Cortex of kidney (tissue), 1 donor: ENCODE measurements at places on chromosomes 2 and 18.

DNA sequence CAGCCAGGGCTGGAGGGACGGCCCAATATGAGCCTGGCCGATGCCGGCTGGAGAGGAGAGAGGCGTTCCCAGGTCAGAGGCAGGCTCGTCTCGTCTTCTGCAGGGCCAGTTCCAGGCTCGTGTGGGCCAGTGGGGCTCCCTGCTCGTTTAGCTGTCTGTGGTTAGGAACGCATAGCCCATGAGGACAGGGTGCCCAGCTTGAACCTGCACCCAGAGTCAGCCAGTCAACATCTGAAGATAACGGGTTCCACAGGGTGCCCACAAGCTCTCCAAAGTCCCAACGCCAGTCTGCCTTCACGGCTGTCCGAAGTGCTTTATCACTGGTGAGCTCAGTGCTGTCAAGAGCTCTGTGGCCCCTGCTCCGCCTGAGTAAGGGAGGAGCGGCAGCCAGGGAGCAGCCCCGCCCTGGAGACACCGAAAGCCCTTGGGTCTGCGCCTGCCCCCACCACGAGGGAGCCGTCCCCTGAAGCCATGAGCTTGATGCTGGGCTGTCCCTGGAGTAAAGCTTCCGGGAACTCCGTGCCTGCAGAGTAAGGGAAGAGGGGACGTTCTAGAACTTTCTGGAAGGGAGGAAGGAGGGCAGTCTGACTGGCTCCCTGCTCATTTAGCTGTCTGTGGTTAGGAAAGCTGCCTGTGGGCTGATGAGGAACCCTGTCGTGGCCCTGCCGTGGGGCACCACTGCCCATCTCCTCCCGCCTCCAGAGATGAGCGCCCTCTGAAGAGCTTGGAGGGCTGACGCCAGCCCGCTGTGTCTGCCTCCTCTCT is 2.7 kb upstream of the HSBP1L1 start:
- DNase-seq: no peak

DNA sequence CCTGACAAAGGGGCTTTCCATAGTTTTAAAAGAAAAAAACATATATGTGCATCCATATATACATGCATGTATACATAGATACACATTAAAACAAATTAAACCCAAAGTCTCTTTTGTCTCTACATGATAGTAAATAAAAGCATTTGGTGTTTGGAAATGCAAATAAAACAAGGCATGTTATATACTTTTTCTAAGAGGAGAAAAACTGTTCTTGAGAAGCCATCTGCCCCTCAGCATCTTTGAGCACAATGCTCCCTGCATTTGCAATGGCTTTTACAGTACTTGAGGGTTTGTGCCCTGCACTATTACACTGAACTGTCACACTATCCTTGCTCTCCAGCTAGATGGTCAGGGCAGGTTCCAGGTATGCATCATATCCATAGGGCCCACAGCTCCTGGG is 210.2 kb downstream of the L3MBTL4 start:
- no peak for DNase-seq

GRCh38 chr2:14896330-14897030 is 264.0 kb downstream of the LRATD1 start:
- no peak for DNase-seq

GRCh38 chr2:156470975-156471583 is 34.9 kb downstream of the GPD2 start:
- DNase-seq: no peak

DNA sequence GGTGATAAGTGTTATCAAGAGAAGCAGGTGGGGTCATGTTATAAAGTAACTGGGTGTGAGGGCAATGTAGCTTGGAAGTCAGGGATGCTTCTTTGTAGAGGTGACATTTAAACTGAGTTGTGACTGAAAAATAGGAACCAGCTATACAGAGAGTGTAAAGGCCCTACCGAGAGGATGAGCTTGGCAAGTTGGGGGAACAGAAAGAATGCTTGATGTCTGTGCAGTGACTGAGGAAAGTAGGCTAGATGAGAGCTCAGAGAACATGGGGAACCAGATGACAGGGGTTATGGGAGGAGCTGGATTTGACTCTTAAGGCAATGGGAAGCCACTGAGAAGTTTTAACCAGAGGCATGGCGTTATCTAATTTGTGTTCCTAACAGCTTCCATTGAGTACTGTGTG is 115.3 kb downstream of the DOCK10 start:
- DNase-seq: no peak

GRCh38 chr2:88481691-88482336 is 29.3 kb upstream of the FOXI3 start:
- no peak for DNase-seq

- DNase-seq: no peak
These were observed 17.4 kb downstream of the FBLN7 start for GRCh38 chr2:112155331-112156151.

GRCh38 chr18:574149-574860 is 5.9 kb upstream of the CETN1 start:
- no peak for DNase-seq

GRCh38 chr18:10015941-10016819 is 102.4 kb downstream of the VAPA start:
- no peak for DNase-seq

DNA sequence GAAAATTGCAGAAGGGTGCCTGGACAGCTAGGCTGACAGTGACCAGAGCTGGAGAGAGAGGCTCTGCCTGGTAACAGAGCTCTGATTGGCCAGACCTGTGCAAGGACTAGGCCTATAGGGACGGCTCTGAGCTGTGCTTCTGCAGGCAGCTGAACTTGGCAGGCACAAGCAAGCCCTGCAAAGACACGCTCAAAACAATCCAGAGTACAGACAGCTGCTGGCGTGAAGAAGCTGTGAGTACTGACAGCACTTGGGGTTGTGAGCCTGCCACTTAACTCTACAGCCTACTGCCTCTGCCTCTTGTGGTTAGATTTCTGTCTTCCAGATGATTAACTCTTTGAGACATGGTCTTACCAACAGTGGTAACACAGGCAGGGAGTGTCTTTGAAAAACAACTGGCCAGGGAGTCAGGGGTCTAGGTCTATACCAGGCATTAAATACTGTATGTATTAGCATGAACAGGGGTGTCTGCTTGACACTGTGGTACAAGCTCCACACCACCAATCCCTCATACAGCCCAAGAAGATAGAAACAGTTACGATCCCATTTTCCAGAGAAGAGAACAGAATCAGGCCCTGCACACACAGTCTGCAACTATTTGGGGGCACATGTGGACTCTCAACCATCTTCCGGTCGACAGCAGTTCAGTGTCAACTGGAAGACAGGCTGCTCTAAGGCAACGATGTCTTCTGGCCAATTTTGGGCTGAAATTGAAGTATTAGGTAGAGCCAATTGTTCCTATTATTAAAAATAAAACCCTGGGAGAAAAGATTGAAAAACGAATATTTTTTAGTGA is 568.4 kb downstream of the TNS1 start:
- no peak for DNase-seq

DNA sequence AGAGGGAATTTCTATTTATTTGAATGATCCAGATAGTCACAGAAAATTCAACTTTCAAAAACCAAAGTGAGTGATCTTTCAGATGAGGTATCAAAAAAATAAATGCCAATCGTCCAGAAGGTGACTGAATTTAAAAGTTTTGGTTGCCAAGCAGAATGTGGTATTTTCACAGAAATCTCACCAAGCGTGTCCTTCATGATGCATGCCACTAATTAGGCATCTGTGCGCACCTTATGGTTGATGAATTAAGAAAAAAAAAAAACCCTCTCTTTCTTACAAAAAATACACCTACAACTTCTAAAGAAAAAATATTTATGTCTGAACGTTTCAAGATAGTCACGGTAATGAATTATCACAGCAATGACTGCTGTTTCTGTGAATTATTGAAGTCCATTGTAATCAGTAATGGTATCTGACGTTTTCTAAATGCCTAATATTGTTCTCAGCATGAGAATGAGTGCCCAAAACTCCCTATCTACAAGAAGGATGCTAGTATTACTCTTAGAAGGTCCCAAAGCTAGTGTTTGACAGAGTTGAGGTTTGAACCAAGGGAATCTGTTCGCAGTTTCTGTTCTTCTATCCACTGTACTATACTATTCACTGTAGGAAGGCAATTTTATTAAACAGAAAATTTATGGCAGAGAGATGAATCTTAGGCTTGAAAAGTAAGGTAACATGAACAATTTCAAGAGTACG is 219.6 kb upstream of the NETO1 start:
- no peak for DNase-seq

DNA sequence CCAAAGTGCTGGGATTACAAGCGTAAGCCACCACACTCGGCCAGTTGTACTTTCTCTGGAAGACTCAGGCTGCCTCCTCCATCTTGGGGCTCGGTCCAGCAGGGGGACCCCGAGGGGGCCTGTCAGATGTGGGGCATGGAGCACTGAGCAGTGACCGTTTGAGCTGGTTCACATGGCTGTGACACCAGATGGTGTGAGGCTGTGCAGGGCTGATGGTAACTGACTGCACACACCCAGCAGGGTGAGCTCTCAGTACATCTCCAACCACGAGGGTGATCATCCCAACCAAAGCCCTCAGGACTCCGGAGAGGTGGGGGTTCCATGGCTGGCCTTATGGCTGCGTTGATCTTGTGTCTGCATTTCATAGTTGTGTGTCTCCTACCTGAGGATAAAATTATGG is 63.4 kb downstream of the FAM168B start:
- DNase-seq: no peak

DNA sequence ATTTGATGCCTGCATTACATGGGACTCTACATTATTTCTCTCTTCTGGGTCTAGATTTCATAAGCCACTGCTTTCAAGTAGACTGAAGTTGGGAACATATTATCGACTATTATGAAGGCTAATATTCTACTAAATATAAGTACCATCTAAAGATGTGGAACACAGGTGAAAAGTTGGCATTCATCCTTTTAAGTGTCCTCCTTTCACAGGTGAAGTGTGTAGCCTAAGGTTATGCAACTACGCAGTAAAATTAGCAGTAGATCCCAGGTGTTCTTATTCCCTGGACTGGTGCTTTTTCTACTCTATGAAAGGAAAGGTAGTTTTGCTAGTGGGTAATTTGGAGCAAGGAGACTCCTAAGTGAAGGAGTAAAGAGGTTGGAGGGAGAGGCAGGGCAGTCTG is 88.2 kb upstream of the DPP10 start:
- no peak for DNase-seq

GRCh38 chr2:96491860-96492497 is 13.2 kb downstream of the NEURL3 start:
- no peak for DNase-seq

DNA sequence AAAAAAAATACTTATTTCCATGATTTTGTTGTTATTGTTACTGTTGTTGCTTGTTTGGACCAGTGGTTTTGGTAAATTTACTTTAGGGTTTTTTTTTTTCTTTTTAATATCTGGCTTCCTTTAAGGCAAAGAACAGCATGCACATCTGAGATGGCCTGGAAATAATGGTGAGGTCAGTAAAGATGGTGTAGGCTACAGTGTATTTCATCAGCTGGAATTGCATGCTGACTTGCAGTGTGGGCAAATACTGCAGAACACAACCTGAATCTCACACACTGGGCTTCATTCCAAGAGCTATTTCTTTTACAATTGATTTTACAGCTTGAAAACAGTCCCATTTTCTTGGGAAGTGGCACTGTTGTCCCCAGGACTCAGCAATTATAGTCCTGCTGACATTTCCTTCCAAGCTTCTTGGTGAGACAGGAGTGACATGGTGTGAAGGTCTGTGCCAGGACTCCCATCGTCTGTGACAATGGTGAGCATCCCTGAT is 376.1 kb upstream of the SOX11 start:
- DNase-seq: no peak

- DNase-seq: no peak
These were observed 227.7 kb downstream of the LRRTM4 start for GRCh38 chr2:77294474-77294873.

- no peak for DNase-seq
These were observed 470.7 kb upstream of the ZEB2 start for GRCh38 chr2:144990661-144991060.

- no peak for DNase-seq
These were observed 21.0 kb upstream of the PDE1A start for GRCh38 chr2:182447863-182448262.

- no peak for DNase-seq
These were observed 277.0 kb upstream of the MAP2 start for GRCh38 chr2:209146682-209147320.

- no peak for DNase-seq
These were observed 30.2 kb downstream of the LONRF2 start for GRCh38 chr2:100292022-100292580.

GRCh38 chr2:79734518-79734917 is 221.7 kb downstream of the CTNNA2 start:
- no peak for DNase-seq

- no peak for DNase-seq
These were observed 146.8 kb downstream of the SEPTIN10 start for GRCh38 chr2:109466674-109467575.

DNA sequence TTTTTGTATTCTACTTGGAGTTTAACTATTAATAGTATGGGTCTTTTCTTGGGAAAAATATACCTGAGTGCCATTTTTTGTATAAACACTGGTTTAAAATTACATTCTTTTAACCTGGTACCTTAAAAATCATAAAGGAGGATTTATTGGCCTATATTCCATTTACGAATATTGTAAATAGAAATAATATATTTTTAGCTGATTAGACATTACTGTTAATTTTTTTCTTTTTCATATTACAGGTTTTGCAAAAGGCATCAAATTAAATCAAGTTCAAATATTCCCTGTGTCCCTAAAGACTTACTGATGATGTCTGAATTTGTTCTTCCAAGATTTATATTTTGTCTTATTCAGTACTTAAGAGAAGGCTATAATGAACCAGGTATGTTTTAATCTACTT is 44.7 kb downstream of the UBR3 start:
- DNase-seq: no peak

DNA sequence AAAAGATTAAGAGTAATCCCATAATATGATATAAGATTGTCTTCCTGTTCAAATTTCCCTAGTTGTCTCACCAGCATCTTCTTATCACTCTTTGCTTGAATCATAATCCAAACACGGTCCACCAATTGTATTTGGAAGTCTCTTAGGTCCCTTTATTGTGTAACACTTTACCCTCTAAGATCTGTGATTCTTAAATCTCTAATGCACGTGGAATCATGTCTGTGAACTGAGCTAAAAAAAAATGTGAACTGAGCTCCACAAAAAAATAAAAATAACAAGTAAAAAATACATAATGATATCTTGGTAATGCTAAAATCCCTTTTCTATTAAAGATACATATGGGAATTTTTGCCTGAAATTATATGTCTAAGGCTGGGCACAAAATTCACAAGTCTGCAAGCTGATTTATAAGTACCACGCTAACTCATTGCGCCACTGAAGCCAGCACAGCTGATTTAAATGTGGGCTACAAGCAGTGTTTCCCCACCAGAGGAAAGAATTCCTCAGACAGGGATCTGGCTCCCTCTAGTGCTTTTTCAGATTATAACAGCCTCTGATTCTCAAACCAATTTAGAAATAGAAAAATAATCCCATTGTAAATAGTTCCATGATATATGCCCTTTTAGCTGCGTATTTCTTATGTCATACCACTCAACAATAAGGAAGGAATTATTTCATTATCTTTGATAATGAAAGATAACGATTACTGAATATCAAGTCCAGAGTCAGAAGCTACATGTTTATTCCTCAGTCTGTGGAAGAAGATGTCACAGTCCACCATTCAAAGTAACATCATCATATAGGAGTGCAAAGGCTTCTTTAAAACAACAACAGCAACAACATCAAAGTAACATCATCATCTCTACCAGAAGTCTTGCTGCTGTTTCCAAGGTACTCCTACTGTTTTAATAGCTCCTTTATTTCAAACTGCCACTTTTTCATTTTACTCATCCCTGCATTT is 22.9 kb downstream of the RBM43 start:
- DNase-seq: no peak

GRCh38 chr2:84940088-84940470 is 30.9 kb upstream of the KCMF1 start:
- no peak for DNase-seq

GRCh38 chr2:1081451-1082225 is 131.0 kb downstream of the SNTG2 start:
- no peak for DNase-seq

- no peak for DNase-seq
These were observed 2.6 kb downstream of the CYB5A start for GRCh38 chr18:74289137-74289536.
